ENCODE measurements at places on chromosomes 1 and 21.

GRCh38 chr1:25531082-25531461 is 12.3 kb upstream of the LDLRAP1 start:
- DNase-seq: no peak

DNA sequence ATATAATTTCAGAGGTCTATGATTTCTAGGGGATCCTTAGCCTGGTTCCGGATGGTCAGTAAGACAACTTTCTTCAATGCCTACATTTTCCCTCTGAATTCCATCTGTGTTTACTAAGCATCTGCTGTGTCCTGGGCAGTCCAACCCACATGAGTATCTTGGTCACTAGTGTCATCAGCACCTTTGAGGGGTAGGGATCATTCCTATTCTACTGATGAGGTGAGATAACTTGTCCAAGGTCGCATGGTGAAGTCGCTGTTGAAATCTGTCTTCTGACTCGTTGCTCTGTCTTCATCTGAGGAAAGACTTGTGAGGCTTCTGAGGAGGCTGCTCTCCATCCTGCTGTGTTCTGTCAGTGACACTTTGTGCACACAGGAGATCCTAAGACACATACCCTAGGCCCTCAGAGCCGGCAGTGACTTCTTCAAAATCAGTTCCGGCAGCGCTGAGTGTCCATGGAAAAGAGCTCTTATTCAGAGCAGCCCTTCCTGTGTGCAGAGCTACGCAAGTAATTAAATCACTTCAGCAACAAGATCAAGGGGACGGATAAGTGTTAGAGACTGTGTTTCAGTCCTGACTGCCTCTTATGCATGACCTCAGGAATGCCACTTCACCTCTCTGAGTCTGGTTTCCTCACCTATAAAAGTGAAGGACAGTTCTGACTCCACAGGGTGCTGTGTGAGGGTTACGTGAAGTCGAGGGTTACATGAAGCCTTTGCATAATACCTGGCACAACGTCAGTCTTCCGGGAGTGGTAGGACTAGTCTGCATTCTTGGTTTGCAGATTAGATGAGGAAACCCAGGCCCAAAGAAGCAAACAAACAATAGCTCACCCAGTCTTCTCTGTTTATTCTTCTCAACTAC is 28.4 kb downstream of the AK2 start:
- no peak for DNase-seq

DNA sequence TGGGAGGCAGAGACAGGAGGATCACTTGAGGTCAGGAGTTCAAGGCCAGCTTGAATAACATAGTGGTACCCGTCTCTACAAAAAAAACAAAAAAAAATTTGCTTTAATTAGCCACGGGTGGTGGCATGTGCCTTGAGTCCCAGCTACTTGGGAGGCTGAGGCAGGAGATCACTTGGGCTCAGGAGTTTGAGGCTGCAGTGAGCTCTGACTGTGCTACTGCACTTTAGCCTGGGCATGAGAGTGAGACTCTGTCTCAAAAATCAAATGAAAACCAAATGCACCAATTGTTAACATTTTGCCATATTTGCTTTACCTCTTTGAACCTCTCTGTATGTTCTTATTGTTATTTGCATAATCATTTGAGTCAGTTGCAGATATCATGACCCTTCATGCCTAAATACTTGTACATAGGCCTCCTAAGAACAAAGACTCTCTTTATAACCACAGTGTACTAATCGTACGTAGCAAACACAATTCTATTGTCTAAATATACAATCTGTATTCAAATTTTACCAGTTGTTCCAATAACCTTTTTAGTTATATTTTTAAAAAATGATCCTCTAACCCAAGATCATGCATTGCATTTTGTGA is 8.5 kb upstream of the NID1 start:
- DNase-seq: no peak

DNA sequence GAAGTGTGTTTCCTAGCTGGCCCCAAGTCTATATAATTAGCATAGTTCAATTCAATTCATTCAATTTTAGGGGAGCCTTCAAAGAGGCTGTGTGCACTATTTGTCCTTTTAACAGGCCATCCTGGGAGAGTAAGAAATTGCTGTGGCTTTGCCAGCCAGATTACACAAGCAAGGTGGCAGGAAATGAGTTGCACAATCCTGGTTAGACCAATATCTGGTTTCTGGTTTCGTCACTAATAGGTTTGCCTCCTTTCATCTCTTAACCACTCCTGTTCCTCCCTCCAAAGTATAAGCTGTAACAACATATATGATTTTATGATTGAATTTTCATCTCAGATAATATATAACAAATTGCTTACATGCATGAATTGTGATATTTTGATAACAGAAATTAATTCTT is 84.1 kb upstream of the NEGR1 start:
- DNase-seq: peak; percentile 33

GRCh38 chr1:171869097-171869496 is 27.8 kb downstream of the DNM3 start:
- no peak for DNase-seq

DNA sequence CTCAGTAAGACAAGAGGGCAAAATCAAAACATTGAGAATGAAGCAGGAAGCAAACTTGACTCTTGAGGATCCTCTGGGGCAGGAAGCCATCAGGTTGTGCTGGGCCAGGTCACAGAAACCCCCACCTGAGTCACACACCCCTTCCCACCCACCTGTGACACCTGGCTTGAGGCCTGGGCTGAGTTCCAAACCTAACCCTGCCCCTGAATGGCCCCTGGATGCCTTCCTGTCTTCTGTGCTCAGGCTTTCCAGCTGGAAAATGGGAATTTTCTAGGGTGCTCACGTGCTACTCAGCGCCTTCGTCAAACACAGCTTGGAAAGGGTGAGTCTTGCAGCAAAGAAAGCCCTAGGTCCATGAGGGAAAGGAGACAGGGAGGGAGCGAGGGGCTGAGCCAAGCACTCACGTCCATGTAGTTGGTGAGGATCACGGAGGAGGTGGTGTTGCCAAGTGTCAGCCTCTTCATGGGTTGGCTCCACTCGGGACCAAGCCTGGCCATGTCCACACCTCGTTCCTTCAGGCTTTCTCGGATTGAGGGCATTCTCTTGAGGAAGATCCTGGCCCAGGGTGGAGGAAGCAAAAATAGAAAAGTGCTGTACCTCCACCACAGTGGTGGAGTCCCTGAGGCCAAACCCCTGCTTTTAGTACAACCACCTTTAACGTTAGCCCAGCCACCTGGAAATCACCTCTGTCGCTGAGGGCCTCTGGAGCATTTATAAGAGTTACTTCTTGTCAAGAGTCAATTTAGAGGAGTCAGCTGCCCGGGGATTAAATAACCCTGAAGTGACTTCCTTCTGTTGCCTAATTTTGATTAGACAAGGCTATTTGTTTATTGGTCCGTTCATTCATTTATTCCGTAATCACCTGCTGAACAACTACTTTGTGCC is 4.3 kb downstream of the REN start:
- no peak for DNase-seq

- no peak for DNase-seq
Observed at GRCh38 chr1:64505944-64506655, 36.2 kb downstream of the CACHD1 start.

GRCh38 chr1:94707321-94708298 is 112.5 kb upstream of the SLC44A3 start:
- DNase-seq: no peak

GRCh38 chr21:44711327-44712202 is at the start of gene TSPEAR:
TSPEAR (minus strand) TSS chr21:44711572; CDS start chr21:44711514, 58 bp downstream.
- no peak for DNase-seq

DNA sequence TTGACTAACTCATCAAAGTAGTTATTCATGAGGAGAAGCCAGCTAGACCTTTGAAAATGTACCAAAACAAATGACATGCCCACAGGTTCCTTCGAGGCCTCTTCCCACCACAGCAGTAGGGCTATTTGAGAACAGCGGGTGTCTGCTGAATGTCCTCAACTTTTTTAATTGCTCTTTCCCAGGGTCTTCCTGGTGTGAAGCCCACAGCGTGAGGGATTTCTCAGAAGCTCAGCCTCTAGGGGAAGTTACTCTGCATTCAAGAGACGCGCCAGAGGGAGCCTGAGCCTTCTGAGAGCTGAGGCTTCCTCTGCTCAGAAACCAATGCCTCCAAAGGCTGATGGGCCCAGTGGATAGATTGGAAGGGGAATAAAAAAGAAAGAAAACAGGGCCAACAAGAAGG is 153.6 kb downstream of the OLFM3 start:
- no peak for DNase-seq

GRCh38 chr1:1298861-1299685 is 8.7 kb downstream of the ACAP3 start:
- no peak for DNase-seq

GRCh38 chr1:24338447-24338846 is 19.3 kb downstream of the GRHL3 start:
- DNase-seq: no peak

DNA sequence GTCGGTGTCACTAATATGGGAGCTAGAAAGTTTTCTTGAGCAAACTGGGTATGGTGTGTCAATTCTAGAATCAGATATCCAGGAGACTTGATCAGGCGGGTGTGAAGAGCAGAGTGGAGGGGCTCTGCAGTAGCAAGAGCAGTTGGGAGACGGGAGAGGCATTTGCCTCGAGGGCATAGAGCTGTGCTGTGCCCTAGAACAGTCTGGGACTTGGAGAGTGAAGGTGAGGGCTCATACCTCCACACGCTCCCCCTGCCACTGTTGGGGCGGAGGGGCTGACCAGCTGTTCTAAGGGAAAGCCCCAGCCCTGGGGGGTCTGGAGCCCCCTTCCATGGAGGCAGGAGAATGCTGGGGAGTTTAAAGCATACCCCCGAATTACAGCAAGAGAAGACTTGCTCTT is 33.8 kb downstream of the SIM2 start:
- no peak for DNase-seq
